ENCODE measurements at places on chromosomes 7 and 10.

GRCh38 chr10:69636626-69637605 lies 6.9 kb downstream of the FAM241B start:
- DNase-seq = peak; percentile 63

DNA sequence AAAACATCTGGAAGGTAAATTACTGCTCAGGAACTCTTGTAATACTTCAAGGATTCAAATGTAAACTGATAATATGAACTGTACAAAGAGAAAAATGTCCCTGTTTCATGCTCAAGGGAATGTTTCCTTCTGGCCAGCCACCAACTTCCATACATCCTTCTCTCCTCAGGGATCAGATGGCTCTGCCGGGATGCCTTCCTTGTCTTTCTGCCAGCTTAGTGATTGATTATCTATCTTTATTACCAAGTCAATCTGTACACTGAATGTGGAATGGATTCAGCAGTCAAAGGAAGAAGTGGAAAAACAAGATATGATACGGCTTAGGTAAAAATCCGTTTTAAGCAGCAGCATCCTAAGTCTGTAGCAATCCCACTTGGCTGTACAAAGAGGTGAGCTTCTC lies 178.3 kb downstream of the PTN start:
- no peak for DNase-seq

DNA sequence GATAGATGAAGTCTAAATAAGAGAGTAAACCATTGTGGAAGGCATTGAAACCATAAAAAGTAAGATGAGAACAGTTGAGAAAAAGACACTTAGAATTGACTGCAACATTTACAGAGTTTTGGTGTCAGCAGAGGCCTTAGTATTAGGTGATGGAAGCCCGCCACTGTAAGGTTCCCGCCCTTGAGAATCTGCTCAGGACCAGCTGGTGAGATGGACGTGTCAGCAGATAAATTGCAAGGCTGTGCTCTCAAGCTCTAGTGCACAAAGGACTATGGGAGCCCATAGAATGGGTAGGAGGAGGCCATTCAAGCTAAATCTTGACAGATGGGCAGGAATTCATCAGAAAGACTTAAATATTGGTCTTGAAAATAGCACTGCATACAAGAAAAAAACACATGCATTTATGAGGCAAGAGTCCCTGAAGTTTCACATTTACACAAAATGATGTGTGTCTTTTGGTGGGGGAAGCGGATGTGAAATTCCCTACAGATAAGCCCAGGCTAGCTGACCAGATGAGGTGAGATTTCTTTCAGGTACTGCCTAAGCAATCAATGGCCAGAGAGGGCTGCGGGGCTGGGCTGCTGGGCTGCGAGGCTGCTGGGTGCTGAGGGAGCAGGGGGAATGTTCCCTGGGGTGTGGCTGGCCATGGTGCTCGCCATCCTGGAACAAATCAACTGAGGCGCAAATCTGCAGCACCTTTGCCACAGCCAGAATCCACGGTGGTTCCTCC lies 42.5 kb downstream of the SYPL1 start:
- DNase-seq = no peak

DNA sequence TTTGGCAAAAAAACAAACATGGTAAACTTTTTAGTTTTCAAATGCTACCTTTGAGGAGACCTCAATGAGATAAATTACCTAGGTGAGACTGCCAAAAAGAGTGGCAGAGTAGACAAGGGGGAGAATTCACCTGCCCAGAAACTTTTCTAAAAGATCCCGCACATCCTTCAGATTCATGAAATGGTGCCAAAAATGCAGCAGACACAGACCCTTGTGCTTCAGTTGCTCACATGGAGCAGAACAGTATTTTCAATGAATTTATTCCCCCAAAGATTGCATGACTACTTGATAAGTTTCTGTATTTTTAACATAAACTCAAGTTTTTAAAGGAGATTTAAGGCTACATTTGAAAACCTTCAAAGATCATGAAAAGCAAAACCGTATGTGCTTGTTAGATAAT lies 270.0 kb downstream of the TRIL start:
- no peak for DNase-seq

GRCh38 chr7:14271441-14271840 lies 282.0 kb upstream of the ETV1 start:
- DNase-seq = no peak

DNA sequence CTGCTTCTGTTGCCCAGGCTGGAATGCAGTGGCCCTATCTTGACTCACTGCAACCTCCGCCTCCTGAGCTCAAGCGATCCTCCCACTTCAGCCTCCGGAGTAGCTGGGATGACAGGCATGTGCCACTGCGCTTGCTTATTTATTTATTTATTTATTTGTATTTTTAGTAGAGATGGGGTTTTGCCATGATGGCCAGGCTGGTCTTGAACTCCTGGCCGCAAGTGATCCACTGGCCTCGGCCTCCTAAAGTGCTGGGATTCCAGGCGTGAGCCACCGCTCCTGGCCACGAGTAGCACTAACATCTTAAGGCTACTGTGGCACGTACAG lies 70.9 kb downstream of the CARD11 start:
- no peak for DNase-seq

DNA sequence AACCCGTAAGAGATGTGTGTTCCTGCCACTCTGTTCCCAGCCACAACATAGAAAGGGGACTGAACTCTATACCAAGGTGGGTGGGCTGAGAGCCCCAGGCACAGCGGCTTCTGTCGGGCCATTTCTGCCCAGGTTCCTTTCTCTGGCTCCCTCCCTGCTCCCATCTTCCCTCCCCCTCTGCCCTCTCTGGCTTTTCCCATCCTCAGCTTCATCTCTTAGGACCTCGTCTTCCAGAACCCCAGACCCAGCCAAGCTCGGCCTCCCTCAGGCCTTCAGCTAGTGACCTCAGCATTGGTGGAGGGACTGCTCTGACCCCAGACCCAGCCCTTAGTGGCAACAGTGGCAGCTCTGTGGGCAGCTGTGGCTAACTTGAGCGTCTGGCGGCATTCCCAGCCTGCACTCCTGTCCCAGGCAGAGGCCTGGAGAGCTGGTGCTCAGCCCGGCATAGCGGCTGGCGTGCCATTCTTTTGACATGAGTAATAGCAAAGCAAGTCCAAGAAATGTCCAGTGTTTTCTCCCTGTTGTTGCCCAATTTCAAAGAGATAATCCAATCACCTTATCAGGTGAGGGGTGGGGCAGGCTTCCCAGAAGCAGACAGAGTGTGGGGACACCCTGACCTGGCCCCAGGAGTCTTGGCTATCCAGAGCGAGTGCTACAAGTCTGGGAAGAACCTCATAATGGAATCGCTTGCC lies 15.9 kb downstream of the PTPRE start:
- no peak for DNase-seq

GRCh38 chr10:84286695-84287094 lies 41.7 kb upstream of the CCSER2 start:
- DNase-seq = no peak

DNA sequence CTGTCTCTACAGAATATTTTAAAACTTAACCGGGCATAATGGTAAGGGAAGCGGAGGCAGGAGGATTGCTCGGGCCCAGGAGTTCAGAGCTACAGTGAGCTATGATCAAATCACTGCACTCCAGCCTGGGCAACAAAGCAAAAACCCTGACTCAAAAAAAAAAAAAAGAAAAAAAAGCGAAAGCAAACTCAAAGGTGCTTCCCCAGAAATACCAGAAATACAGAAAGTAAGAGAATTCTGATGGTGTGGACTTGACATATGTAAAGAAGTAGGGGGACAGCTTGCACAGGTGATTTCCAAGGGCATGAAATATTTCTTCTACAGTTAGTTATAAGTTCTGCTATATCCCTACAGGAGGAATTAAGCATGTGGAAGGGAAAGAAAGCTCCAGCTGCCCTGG lies 69.7 kb upstream of the APBB1IP start:
- no peak for DNase-seq

- DNase-seq = no peak
Observed at GRCh38 chr7:20601121-20601520, 14.3 kb upstream of the ABCB5 start.

DNA sequence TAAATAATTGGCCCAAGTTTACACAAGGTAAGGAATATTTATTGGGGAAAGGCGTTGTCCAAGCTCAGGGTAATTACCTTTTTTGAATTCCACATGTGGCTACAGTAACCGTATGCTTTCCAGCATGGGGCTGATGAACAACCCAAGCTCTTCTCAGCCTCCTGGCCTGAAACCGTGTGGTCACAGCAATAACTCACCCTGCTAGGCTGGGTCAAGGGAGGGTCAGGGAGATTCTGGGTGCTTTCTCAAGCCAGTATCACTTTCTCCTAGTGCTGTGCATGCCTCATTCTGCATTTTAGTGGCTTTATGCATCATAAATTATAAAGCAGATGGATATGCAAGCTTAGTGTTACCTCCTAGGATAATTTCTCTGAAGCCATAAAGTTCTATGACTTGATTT lies 273.9 kb downstream of the PAXIP1 start:
- no peak for DNase-seq

GRCh38 chr7:152158801-152159587 lies 133.5 kb downstream of the GALNT11 start:
- no peak for DNase-seq

DNA sequence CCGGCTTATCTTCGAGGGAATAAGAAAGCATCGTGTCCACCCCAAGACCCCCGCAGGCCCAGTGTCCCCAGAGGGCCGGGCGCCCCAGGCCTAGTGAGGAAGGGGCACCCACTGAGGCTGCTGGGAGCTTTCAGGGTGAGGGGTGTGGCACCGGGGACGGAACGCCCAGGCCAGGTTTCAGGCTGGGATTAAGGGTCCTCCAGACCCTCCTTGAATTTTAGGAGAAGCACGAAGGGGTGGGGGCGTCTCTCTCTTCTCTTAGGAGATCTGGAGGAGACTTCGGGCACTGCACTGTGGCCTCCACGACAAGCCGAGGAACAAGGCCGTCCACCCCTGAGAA lies 96.8 kb downstream of the PDGFA start:
- DNase-seq = no peak

- no peak for DNase-seq
Observed at GRCh38 chr10:86329896-86330680, 36.5 kb downstream of the GRID1 start.

GRCh38 chr7:46603296-46603752 lies 682.3 kb upstream of the IGFBP3 start:
- no peak for DNase-seq

GRCh38 chr7:2436341-2437104 lies 33.1 kb downstream of the CHST12 start:
- DNase-seq = no peak

DNA sequence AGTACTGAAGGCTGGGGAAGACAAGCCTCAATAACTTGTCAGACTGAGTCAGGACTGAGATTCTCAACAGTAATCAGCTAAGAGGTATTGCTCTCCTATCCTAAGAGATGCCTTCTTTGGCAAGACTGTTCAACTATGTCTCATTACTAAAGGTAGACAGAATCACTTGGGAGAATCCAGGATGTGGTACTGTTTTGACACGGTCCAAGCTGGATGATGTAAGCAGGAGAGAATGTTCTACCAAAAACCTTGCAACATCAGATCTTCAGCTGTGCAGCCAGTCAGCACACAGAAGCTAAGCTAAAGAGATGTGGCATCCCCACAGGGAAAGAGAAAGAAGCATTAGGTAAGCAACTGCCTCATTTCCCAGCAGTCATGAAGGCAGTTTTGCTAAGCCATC lies 391.4 kb downstream of the NRG3 start:
- DNase-seq = no peak

DNA sequence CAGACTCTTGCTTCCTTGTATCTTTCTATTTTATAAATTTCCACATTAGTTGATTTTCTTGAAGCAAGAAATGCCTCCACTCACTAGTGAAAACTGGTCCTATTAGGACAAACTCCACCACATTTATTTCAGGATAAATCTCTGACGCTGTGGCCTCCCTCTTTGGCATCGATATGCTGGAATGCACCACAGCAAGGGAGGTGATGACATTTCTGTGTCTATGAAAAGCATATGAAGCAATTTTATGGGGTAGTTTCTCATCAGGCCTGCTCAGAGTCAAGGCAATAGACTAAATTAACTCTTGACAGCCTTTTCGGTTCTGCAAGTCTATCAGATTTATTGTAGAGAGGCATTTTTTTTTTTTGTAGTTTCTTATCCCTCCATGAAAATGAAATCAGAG lies 304.4 kb downstream of the ZEB1 start:
- DNase-seq = no peak

DNA sequence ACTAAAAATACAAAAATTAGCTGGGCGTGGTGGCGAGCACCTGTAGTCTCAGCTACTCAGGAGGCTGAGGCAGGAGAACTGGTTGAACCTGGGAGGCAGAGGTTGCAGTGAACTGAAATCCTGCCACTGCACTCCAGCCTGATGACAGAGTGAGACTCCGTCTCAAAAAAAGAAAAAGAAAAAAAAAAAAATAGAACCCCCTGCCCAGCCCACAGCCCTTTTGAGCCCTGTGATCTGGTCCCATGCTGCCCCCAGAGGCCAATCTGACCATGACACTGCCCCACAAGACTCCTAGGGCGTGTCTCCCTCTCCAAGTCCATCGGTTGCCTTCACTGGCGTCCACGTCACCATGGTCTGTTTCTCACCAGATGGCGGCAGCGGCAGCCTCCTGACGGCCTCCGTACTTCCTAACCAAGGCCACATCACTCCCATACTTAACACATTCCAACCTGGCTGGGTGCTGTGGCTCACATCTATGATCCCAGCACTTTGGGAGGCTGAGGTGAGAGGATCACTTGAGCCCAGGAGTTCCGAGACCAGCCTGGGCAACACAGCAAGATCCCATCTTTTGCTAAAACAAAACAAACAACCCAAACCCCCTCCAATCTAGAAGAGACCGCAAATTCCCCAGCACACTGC lies 18.0 kb downstream of the STX1A start:
- DNase-seq = peak; percentile 85

Data from WERI-Rb-1 (cell line).